ENCODE measurements at places on chromosomes 16 and 17. TPM values are rescaled to one million over a fixed set of nuclear protein-coding genes. Genes with fewer than 3 reads are reported as not detected.

DNA sequence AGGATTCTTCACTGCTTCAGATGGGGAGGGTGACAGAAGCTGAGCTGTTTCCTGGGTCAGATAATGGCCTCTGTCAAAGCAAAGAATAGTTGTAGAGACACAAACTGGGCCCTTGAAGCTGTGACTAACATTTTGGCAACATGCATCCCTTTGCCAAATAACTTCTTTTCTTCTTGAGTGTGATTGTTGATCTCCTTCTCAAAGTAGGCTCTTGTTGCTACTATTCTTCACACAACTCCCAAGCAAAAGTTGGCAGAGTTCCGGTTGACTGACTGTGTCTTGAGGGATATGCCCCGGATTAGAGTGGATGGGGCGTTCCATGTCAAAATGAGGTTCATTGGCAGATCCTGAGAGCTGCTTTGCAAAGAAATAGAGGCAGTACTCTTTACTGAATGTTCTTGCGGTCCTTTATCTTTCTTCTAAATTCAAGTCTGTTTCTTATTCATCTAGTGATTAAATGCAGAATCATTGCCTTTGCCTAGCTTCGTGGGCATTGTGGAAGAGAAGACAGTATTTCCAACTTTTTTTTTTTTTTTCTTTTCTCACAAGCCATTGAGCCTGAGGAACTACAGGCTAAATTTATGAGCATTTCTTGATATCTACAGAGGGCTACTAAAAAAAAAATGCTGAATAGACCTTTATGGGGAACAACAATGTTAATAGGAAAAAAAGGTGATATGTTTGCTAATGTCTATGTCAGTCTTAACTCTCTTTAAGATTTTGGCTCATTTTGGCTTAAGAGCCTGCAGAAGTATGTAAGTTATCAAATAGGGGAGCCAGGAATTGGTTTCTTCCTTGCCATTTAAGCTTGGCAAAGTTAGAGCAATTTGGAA, 5.8 kb downstream of the WIPF2 start:
- DNase-seq, result peak; percentile 66

GRCh38 chr16:49602976-49603310, 229.3 kb downstream of the C16orf78 start:
- DNase-seq, result no peak

DNA sequence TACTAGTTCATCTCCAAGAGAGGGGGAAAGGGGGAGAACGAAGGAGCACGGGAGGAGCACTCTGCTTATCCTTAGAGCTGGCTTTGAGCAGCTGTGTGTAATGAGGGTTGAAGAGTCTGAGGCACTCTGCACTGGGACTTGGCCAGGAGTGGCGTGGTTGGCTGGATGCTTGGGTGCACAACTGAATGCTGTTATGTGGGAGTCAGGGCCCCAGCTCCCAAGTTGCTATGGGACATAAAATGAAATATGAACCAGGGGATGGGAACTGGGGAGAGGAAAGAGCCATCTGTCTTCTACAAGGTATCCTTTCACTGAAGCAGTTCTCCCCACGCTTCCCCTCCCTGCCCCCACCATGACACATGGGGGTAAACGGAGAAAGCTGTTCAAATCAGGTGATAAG, 105.9 kb upstream of the ANKFN1 start:
- no peak for DNase-seq

GRCh38 chr17:2421315-2422147, 20.7 kb upstream of the MNT start:
- no peak for DNase-seq

- DNase-seq, result peak; percentile 67
These were observed 22.3 kb downstream of the SAP30BP start for GRCh38 chr17:75689441-75689873.

DNA sequence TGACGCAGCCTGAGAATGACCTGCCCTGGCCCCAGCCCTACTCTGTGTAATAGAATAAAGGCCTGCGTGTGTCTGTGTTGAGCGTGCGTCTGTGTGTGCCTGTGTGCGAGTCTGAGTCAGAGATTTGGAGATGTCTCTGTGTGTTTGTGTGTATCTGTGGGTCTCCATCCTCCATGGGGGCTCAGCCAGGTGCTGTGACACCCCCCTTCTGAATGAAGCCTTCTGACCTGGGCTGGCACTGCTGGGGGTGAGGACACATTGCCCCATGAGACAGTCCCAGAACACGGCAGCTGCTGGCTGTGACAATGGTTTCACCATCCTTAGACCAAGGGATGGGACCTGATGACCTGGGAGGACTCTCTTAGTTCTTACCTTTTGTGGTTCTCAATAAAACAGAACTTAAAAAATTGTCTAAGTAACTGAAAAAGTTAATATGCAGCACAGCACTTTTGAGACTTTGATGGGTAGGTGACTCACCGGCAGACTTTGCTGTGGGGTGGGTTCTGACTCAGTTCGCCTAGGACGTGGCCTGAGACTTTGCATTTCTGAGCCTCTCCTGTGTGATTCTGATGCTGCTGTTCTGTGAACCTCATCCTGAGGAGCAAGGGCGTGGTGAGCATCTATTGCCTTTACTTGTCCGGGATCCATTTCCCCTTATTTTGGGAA, 5.7 kb downstream of the LAT start:
- DNase-seq, result no peak

GRCh38 chr17:75518201-75518600, 1.9 kb downstream of the TSEN54 start:
- no peak for DNase-seq

DNA sequence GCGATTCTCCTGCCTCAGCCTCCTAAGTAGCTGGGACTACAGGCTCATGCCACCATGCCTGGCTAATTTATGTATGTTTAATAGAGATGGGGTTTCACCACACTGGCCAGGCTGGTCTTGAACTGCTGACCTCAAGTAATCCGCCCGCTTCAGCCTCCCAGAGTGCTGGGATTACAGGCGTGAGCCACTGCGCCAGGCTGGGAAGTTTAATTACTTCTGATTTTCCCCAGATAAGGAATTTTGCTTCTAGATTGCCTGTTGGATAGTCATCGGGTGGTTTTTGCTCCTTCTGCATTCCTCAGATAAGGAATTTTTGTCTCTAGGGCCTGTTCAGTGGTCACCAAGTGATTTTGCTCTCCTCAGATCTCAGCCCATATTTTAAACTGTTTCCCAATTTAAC, 112.5 kb downstream of the MAP2K4 start:
- DNase-seq, result peak; percentile 26

DNA sequence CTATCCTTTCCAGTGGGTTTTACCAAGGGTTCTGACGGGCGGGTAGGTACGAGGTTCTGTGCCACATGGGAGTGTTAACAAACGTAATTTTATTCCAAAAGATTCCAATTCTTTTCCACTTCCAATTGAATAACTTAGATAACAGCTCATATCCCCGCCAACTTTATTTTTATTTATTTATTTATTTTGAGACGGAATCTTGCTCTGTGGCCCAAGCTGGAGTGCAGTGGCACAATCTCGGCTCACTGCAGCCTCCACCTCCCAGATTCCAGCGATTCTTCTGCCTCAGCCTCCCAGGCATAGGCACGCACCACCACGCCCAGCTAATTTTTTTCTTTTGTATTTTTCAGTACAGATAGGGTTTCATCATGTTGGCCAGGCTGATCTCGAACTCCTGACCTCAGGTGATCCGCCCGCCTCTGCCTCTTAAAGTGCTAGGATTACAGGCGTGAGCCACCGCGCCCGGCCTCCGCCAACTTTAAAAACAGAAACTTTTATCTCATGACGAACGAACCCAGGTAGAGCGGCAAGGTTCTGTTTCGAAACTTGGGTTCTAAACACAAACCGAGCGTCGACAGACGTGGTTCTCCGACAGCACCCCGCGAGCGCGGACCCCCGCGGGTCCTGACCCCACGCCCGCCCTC, 613 bp downstream of the ECI1 start:
- DNase-seq, result peak; percentile 55

GRCh38 chr16:26345966-26346365, 654.2 kb downstream of the HS3ST4 start:
- DNase-seq, result no peak

GRCh38 chr16:87350681-87351319, 32.8 kb downstream of the FBXO31 start:
- no peak for DNase-seq

DNA sequence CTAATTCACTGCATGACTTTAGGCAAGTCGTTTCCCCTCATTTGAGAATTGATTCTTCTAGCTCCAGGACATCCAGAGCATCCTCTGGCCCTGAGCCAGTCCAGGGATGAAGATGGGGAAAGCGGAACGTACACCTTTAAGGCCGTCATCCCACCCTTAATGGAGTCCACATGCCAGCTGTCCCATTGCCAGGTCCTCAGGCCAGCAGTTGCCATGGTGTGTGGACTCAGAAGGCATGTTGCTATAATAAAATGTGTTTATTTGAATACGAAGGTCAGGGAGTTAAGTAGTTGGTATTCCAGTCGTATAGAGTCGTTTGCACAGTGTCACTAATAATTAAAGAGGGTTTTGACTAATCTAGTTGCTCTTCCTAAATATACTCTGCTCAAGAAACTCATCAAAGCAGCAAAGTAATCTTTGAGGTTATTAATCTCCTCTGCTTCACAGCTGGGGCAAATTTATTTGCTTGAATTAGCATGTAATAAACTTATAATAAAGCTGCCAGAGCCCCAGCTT, 30.4 kb downstream of the CCDC182 start:
- peak; percentile 26 for DNase-seq

GRCh38 chr16:23974223-23974622, 138.4 kb downstream of the PRKCB start:
- no peak for DNase-seq

DNA sequence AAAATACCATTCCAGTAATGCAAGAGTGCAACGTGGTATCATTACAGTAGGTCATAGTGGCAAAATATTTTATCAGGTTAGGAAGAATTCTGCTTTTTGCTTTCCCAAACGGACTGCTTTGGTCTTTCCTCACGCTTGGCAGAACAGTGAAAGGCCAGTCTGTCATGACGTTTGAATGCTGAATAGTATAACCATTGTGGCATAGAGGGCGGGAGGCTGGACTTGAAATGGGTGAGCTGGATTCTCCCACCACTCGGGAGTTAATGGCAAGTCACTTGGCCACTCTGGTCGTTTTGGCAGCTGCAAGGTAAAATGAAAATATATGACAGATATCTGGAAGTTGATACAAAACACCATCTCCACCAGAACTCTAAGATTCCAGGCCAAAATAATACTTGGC, 391.2 kb downstream of the MAF start:
- DNase-seq, result no peak

Gene CARD14
- total RNA-seq, result not detected

Gene TNFRSF17
- total RNA-seq, result 0.52 TPM

Gene ITGAL
- not detected for total RNA-seq

Gene TBC1D3C
- 1.1 TPM for total RNA-seq
